Renal cortical epithelial cell (primary cell): ENCODE measurements at places on chromosomes 5 and 9.
A peak's percentile ranks its signal among the peaks of the same experiment; 100 is the strongest.

GRCh38 chr5:12292610-12293204, 388.5 kb upstream of the CTNND2 start:
- DNase-seq, result peak; percentile 1

- DNase-seq, result no peak
These were observed 31.8 kb downstream of the SLC38A9 start for GRCh38 chr5:55680353-55680752.

GRCh38 chr5:179451828-179452196, 98.5 kb upstream of the RUFY1 start:
- no peak for DNase-seq

- DNase-seq, result no peak
These were observed 142.7 kb downstream of the ANXA1 start for GRCh38 chr9:73294336-73294735.

DNA sequence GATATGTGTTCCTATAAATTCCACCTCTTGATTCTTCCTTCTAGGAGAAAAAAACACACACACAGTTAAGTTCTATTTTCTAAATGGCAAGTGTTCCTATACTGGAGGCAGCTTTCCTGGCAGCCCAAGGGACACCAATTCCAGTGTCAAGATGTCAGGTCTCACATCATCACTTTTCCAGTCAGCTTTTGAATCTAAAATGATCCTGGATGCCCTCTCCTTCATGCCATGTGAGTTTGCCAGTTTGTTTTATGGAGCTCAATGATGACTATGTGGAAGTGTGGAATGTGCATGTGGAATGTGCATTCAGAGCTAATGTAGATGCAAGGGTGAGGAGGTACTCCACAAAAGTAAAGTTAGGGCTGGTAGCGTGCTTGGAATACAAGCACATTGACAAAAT, 269.3 kb upstream of the NMUR2 start:
- DNase-seq, result peak; percentile 21

DNA sequence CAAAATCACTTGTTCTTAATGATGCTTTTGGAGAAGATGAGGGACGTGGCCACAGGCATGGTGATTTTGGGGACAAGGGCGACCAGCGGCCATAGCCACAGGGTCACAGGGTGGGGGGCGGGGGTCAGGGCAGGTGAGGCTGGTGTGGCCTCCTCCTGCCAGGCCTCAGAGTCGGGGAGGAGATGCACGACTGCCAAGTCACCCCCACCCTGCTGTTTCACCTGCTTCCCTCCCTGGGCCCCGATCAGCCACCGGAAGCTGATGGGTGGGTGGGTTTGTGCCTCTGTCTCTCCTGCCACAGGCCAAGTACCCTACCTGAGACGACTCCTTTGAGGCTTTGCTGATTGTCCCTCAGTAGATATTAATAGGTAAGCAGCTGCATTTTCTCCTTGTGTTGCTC, 199.3 kb downstream of the PAX5 start:
- DNase-seq, result no peak

- no peak for DNase-seq
These were observed 54.3 kb downstream of the NR3C1 start for GRCh38 chr5:143349177-143349576.
